Stimulated activated CD4-positive, alpha-beta T cell treated with anti-CD3 and anti-CD28 coated beads, Interleukin-4, amount 100 ng/mL, for 48 hours (primary cell): ENCODE measurements at places on chromosomes 2 and 18.

DNA sequence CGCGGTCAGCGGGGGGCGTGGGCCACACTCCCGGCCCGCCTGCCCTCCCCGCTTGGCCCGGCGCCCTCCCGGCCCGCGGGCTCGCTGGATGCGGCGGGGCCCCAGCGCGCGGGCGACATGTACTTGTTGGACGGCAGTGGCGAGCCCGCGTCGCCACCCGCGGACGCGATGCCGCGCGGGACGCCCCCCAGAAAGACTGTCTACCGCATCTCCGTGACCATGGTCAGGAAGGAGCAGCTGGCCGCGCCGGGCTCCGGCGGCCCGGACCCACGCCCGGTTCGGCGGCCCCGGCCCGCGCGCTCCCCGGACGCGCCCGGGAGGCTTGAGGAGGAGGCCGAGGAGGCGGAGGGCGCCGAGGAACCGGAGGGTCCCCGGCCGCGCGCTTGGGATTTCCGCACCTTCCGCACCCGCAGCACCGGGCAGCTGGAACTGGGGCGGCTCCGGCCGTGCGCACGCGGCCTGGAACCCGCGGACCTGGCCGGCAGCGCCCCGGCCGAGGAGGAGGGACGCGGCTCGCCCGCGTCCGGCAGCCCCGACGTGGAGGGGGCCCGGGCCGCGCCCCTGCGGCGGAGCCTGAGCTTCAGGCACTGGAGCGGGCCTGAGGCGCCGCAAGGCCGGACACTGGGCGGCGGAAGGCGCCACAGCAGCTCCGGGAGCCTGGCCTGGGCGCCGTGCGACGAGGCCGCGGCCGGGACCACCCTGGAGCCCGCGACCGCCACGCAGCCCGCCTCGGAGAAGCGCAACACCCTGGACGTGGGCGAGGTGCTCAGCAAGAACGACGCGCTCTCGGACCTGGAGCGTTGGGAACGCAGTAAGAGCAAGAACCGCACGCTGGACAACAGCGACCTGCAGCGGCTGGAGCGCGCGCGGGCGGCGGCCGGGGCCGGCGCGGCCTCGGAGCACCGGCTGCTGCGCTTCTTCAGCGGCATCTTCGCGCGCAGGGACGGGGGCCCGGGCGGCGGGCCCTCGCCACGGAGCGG, 176.4 kb downstream of the AGAP1 start:
- DNase-seq = no peak

- no peak for DNase-seq
These were observed 52.7 kb upstream of the NCK2 start for GRCh38 chr2:105691947-105692390.

- DNase-seq = no peak
These were observed 13.2 kb downstream of the LRRFIP1 start for GRCh38 chr2:237640493-237640998.

- peak; percentile 49 for DNase-seq
These were observed 1.1 kb downstream of the UXS1 start for GRCh38 chr2:106192752-106193689.

DNA sequence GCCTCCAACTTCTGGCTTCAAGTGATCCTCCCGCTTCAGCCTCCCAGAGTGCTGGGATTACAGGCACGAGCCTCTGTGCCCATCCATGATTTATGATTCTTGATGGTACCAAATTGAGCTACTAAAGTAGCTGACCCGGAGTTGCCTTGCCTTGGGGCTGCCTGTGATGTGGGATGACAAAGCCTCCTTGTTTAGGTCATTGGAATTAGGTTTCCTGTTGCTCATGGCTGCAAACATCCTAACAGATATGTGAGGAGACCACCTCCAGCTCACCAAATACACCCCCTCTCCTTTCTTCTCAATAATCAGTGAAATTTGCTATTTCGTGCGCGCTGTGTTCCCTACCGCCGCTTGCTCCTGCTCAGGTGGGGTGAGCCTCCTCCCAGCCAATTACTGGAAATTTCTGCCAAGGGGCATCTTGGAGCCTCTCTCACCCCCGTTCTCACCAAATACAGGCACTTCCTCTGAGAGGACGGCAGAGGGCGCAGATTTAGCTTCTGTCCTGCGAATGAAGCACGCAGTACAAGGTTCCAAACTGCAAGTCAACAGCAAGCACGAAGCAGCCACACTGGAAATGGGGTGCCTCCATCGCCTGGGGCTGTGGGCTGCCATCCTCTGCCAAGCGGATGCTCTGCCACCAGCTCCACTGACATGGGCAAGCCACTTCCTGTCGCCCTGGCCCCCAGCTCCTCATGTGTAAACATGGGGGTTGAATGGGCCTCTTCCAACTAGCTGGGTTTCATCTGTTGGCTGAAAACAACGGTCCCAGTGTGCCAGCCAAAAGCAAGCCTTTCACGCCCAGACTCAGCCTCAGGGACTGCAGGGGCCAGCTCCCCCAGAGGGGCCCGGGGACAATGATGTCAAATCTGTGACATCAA, 71.7 kb downstream of the NCAPH start:
- DNase-seq = peak; percentile 55

GRCh38 chr2:37773371-37774130, 102.1 kb upstream of the CDC42EP3 start:
- no peak for DNase-seq

GRCh38 chr2:237601453-237602116, 11.1 kb upstream of the RAB17 start:
- DNase-seq = no peak

DNA sequence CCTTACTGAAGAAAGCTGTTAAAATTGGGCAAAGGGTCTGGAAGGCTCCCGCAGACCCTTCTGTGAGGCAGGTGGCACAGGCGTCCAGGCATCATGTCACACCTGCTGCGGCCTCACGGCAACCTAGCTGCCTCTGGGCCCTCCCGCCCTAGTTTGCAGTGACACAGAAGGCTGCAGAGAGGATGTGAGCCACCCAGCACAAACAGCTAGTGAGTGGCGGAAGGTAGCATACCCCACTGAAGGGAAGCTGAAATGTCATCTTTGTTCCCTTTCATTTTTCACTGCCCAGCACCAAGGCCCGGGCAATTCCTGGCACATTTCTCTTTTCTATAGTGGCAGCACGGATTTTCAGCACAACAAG, 53.8 kb downstream of the TRAPPC12 start:
- DNase-seq = no peak

GRCh38 chr2:200128296-200128695, 172.9 kb downstream of the MAIP1 start:
- DNase-seq = no peak

- no peak for DNase-seq
These were observed 48.1 kb downstream of the TSN start for GRCh38 chr2:121803503-121803902.

GRCh38 chr2:242032780-242033656, 163.5 kb downstream of the RTP5 start:
- DNase-seq = no peak

DNA sequence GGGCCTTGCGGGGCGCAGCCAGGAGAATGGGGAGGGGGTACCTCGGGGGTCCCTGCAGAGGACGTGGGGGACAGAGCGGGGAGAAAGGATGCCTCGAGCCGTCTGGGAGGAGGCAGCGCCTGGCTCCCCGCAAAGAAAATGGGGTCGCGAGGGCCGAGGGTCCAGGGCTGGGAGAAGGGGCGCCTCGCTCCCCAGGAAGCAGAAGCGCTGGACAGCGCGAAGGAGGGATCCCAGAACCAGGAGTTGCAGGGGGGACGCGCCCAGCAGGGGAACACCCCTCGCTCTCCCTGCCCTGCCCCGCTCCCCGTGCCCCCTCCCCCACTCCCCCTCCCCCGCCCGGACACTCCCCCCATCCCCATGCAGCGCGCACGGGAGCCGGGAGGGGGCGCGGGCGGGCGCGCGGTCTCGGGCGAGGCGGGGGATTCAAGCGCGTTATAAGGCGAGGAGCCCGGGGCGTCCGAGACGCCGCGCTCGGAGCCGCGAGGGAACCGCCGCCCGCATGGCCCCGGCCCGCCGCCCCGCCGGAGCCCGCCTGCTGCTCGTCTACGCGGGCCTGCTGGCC, at the start of gene ERFE:
Gene ERFE (plus strand): TSS at position 462 of the 562 bp plus-strand sequence. CDS start 38 bp downstream, at position 500.
- DNase-seq = peak; percentile 56

- no peak for DNase-seq
These were observed 73.5 kb upstream of the SERTAD2 start for GRCh38 chr2:64727013-64727767.

DNA sequence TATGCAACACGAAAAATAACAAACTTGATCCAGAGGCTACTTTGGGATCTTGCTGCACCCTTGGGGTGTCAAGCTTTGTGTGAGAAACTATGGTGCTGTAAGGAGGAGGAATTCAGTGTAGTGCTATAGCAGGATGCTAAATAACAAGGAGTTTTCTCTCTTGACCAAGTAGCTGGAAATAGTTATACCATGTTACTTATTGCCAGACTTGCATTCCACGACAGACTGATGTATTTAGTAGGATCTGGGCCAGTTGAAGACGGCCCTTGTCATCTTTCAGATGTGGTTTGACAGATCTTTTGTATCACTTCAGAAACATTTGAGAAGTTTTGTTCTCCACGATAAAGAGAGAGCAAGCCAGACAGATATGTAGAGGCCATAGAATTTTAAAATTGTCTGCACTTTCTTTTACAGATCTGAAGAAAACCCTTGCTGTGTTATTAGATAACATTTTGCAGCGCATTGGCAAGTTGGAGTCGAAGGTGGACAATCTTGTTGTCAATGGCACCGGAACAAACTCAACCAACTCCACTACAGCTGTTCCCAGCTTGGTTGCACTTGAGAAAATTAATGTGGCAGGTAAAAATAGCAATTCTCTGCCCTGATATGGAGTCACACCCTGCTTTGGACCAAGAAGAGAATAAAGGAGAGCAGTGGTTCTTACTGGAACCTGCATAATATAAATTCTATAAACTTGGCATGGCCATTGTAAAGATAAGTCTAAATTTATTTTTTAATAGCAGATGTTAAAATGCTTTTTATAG, 16.3 kb downstream of the MGAT5 start:
- no peak for DNase-seq

DNA sequence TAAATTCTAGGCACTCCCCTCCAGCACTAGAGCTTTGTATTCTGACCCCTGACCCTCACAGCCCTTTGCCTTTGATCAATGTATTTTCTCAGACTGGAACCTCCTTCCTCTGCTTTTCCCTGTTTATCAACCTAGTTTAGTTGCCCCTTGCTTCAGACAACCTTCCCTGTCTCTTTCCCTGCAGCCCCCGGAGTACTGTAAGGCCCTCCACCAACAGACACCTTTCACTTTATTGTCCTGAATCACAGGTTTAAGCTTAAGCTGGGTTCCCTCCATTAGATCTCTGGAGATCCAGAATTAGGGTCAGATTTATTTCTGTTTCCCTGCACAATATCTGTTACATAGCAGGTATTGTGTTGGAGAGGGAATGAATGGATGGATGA, 140.2 kb downstream of the DDX1 start:
- no peak for DNase-seq

GRCh38 chr2:32949260-32949659, 2.5 kb downstream of the LTBP1 start:
- DNase-seq = no peak

GRCh38 chr2:218981390-218981880, 3.5 kb downstream of the FEV start:
- DNase-seq = no peak

DNA sequence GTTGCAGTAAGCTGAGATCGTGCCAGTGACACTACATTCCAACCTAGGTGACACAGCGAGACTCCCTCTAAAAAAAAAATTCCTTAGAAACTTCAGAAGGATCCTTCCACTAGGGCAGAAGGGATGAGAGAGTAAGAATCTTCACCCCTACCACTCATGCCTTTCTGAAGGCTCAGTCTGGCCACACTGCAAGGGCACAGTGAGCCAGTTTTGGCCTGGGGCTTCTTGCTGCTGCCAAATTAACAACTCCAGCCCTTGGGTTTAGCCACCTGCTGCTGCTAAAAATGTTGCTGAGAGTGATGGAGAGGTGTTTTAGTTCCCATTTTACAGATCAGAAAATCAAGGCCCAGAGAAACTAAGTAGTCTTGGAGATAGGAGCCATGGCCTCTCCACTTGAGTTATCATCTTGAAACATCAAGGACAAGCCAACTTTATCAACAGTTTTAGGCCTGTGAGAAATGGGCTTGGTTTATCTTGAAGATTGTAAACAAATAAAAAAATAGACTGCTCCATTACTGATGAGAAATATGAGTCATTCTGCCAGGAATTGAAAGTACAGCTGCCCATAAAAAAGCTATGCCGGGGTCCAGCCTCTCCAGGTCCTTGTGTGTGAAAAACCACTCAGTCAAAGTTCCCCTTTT, 31.9 kb upstream of the CASP8 start:
- no peak for DNase-seq

GRCh38 chr18:80115035-80115434, 6.0 kb downstream of the ADNP2 start:
- no peak for DNase-seq

- DNase-seq = no peak
These were observed 53.5 kb downstream of the VSNL1 start for GRCh38 chr2:17593841-17594491.

GRCh38 chr18:71902482-71902881, 641.7 kb downstream of the CBLN2 start:
- no peak for DNase-seq

GRCh38 chr2:32947076-32947483, 327 bp downstream of the LTBP1 start:
- DNase-seq = peak; percentile 6

- DNase-seq = no peak
These were observed 7.8 kb upstream of the TMBIM1 start for GRCh38 chr2:218300141-218300540.

GRCh38 chr2:84281510-84281909, 177.6 kb downstream of the SUCLG1 start:
- no peak for DNase-seq

- DNase-seq = no peak
These were observed 29.0 kb downstream of the GRHL1 start for GRCh38 chr2:9980520-9980919.

- no peak for DNase-seq
These were observed 325.9 kb downstream of the CLIP4 start for GRCh38 chr2:29440921-29441623.
